ENCODE measurements at places on chromosomes 4 and X.

- no peak for DNase-seq
Measured at GRCh38 chr4:61425315-61425714, 225.2 kb downstream of the ADGRL3 start.

DNA sequence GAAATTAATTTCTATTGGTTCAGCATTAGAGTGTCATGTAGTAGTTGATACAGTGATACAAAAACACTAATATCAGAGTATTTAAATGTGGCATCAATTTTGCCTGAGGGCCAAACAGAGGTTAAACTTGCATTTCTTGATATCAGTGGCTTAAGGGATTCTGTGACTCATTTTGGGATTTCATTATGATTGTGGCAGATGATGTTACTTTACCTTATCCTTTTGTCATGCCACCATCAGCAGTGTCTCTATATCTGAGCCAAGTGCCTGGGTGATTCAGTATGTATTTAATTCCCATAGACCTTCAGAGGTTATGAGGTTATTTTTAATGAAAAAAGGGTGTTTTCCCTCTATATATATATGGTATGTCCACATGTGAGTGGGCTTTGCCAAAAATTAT lies 582.9 kb downstream of the ADGRL3 start:
- DNase-seq, result no peak

DNA sequence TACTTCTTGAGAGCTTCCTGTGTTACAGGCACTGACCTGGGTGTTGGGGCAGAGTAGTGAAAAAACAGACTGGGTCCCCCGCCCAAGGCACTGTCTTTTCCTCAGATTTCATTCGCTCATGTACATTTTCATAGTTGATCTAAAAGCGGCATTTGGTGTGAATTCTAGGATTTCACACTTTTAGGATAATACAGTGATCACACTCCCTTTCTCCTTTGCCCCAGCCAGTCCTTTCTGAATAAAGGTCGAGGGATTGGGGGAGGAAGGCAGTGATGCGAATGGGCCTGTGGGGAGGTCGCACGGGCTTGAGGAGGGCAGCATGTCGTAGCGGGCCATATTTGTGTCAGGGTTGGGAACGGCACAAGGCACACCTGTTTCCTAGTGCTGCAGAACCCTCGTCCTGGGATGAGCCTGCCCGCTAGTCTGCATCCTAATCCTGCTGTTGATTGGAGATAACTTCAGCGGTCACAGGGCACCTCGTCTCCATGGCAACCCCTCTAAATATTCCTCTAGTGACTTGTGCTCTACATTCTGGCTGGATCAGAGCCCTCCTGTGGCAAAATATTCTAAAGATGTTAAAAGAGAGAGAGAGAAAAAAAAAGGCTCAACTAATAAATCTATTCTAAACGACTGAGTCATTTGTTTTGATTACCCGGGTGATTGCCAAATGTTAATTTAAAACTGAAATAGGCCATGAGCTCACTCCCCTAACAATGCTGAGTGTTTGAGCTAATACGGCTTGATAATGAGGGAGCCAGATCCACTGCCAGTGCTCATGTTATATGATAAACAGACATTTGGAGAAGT lies 21.8 kb downstream of the FHL1 start:
- DNase-seq, result peak; percentile 19

GRCh38 chrX:71974916-71975315 lies 64.3 kb downstream of the NHSL2 start:
- DNase-seq, result no peak

GRCh38 chr4:145635630-145636029 lies 16.4 kb downstream of the MMAA start:
- DNase-seq, result no peak

GRCh38 chr4:61520681-61521160 lies 320.6 kb downstream of the ADGRL3 start:
- DNase-seq, result no peak

DNA sequence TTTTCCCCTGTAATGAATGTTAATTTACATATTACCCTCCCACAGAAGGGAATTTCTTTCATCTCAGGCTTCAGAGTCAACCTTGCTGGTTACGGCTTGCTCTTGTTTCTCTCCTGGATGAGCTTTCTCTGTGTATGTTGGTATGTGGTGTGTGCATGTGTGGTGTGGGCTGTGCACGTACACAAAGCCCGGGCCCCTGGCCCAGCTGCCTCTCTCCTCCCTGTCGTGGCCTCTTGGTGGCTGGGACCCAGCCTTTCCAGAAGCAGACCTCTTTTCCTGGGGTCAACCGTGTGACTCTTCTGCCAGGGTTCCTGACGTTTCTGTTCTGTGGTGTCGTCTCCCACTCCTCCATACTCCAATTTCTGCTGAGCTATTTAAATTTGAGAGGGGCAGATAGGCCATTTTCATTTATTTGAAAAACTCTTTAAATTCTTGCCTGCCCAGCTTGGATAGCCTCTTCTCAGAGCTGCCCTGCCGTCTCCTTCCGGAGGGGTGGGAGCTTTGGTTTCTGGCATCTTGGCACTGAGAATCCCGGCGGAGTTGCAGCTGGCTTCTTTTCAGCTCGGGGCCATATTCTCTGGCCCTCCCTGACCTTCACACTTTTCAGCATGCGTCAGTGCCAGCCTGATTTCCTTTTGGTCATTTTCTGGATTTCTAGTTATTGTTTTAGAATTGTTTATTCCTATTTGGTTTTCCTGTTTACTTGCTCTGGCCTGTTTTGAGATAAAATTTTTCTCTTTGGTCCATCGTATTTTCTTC lies 25.1 kb downstream of the FHDC1 start:
- no peak for DNase-seq

DNA sequence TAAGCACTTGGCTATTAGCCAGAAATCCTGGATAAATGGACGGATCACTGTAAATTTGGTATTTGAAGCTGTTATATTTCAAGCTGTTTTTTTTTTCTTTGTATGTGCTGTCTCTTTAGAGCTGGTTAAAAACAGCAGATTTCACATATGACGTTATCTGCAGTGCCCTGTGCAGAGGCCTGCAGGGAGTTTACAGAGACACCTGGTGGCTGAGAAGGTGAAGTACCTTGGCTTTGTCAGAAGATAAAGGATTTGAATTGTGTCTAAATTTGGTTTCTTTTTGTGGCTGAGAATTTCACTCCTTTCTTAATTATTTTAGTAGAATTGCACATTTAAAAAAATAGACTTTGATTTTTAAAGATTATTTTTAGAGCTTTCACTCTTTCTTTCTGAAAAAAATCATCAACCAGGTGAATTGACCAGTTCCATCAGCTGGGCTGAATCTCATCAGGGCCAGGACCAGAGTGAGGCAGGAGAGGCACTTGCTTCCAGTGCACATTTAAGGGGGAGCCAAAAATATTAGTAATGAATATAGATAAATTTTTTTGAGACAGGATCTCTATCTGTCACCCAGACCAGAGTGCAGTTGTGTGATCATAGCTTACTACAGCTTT lies 9.6 kb upstream of the CHRNA9 start:
- no peak for DNase-seq

DNA sequence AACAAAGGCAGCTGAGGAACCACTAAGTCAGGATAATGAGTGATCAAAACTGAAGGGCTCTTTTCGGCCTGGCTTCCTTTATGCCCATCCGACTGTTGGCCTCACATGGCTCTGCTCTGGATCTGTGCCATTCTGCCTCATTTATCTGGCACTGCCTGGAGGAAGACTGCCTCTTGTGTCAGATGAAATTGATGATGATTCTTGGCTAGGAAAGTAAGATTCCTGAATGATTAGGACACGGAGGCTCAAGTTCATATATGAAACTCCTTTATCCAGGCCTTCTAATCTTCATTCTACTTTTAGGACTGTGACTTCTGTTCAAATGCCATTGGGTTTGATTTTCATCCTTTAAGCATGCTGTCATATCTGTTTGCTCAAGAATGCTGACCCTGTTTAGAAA lies 475.4 kb upstream of the RPS6KA3 start:
- peak; percentile 2 for DNase-seq

GRCh38 chrX:122777766-122778165 lies 406.3 kb upstream of the GRIA3 start:
- DNase-seq, result no peak

- DNase-seq, result no peak
Measured at GRCh38 chrX:108171671-108172070, 80.1 kb downstream of the ATG4A start.

- DNase-seq, result no peak
Measured at GRCh38 chrX:13307041-13307440, 12.8 kb downstream of the ATXN3L start.

- DNase-seq, result no peak
Measured at GRCh38 chrX:106300656-106301055, 132.6 kb downstream of the PWWP3B start.

- DNase-seq, result no peak
Measured at GRCh38 chr4:77843628-77844027, 19.0 kb upstream of the MRPL1 start.

DNA sequence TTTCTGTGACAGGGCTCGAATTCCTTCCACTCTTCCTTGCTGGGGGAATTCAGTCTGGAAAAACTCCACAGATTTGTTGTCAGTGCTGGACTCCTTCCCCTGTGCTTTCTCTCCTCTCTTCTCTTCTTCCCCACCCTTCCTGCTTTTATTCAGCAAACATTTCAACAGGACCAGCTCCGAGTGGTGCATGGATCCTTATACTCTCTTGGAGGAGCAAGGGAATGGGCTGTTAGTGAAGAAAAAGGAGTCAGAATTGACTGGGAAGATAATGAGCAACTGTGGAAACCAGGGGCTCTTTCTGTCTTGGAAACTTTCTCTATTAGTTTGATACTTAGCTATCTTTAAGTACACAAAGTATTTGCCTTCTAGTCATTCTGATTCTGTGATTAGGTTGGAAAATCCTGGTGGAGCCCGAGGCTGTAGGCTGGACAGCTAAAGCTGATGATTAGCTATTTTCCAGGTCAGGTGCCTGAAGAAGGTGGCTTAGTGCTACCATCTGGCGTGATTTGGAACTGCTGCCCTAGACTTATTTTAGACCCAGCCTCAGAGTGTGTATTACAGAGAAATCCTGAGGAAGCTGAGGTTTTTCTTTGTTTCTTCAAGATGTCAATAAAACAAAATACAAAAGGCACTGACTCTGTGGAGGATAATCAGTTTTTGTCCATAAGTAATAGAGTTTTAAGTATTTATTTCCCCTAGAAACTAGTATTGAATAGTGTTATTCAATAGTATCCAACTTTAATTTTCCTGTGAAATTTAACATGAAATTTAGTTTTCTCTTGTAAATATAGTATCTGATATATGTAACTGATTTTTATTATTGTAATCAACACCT lies 38.4 kb downstream of the NAP1L5 start:
- DNase-seq, result peak; percentile 66

GRCh38 chrX:123626962-123627361 lies 105.9 kb downstream of the THOC2 start:
- no peak for DNase-seq

DNA sequence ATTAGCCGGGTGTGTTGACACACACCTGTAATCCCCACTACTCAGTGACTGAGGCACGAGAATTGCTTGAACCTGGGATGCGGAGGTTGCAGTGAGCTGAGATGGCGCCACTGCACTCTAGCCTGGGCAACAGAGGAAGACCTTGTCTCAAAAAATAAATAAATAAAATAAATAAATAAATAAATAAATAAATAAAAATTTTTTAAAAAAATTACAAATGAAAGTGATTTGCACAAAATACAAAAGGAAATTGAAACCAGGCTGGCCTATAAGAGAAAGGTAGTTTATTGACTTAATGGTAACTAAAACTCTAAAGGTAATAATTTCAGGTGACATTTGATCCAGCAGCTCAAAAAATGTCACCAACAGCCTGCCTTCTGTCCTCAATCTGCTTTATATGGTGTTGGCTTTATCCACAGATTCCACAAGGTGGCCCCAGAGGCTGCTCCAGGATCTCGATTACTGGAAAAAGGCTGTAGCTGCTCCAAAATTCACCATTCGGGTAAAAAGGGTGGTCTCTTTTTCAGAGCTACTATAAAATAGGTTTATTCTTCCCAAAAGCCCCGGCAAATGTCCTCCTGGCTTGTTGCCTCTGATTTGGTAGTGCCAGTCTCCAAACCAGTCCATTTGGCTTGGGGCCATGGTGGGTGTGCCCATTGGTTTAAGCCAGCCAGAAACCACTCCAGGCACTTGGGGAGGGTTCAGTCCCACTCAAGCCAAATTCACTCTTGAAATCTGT lies 61.4 kb upstream of the TRIM2 start:
- peak; percentile 90 for DNase-seq
